ENCODE measurements at places on chromosomes 1 and 21.

DNA sequence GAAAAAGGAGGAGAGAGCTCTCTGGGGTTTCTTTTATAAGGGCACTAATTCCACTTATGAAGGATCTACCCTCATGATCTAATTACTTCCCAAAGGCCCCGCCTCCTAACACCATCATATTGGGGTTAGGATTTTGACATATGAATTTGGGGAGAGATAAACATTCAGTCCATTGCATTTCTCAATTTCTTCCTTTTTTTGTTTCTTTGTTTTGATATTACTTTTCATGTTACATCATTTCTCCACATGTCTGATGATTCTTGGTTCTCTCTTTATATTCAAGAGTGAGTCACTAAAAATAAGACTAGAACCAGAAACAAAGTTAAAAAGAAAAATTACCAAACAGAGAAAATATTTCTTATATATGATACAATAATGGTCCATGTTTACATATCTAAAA lies 63.2 kb upstream of the DUSP10 start:
- DNase-seq: no peak

DNA sequence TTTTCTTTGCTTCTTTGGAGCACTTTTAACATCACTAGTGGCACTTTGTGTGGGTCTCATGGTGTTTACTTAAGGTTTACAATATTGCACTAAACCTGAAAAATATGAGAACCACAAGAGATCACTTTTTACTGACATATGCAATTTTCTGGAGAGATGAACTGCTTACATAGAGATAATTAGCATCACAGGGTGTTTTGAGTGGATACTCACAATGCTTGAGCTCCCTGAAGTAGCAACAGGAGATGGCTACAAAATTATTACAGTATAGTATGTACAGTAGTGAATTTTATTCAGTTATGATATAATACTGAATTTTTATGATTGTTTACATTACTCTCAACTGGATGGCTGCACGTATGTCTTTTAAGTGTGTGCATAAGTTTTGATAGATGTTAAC lies 22.6 kb downstream of the RPRD2 start:
- no peak for DNase-seq

DNA sequence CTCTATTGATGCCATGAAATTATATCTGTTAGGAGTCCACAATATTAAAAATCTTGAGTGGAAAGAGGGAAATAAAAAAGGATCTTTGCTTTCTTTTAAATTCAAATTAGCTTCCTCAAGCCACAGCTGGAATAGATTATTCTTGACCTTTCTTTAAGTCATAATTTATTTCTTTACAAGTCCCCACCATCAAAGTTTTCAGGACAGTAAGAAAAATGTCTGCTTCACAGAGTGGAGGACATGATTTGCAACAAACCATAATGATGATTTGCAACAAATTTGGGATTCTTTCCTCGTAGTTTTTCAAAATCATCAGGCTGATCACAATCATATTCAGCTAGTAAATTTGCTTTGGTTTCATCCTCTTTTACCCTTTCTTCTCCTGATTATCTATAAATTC lies 301.8 kb upstream of the NRIP1 start:
- no peak for DNase-seq

DNA sequence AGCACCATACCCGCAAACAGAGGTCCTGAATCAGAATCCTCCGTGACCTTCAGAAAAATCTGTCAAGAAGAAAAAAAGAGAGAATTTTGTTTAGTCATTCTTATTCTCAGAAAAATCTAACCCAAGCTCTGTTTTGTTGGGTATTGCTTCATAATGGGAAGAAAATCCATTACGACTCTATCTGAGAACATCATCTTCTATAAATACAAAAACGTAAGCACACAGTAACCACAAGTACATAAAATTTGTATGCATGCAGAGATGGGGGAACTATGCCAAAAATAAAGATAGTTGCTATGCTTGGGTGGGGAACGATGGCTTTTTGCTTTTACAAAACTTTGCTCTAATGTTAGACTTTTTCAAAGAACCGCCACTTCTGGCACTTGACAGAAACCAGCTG lies 84.2 kb downstream of the ABCA4 start:
- no peak for DNase-seq

DNA sequence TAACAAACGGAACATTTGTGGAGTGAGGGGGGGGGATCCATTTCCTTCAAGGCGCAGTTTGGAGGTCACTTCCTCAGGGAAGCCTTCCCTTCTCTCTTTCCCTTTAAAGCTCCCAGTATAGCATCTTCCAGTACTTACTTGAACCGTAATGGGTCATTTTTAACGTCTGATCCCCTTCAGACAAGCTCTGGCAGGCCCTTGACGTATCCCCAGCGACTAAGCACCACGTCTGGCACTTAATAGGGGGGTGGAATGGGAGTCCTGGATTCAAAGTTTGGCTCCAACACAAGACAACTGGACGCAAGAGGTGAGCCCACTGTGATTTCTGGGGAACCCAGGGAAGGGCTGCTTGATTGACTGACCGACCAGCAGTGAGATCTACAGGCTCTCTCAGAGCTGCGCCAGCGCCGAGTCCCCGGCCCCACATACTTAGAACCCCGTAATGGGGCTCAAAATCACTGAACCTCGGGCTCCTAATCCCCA lies 441 bp downstream of the YARS1 start:
- DNase-seq: no peak

DNA sequence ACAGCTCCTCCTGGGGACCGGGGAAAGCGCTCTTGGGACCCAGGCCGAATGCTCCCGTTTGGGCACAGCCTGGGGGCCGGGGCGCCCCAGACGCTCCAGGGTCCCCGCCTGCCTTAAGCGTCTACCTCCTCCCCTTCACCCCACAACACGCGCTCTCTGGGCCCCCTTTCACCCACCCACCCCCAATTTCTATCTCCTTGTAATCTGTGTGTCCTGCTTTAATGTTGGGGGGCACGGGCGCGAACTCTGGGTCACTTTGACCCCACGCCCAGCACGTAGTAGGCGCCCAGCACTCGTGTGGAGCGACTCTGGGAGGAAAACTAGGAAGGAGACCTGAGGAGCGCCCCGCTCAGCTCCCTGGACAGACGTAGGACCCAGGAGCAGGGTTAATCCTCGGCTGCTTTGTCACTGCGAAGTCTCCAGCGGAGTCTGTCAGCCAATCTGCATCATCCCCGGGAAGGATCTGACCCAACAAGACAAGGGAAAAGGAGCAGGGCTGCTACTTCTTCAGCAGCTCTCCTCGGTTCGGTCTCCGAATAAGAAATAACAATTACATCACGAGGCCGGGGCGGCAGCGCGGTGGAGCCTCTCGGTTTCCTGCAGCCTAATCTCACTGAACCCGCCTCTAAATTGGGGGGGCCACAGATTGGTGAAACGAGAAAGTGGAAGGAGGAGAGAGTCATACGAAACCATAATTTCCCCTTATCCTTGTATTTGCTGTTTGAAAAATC lies 757 bp upstream of the NRIP1 start:
- DNase-seq: peak; percentile 77

GRCh38 chr1:203626910-203627246 lies 246 bp downstream of the ATP2B4 start:
- DNase-seq: peak; percentile 31

DNA sequence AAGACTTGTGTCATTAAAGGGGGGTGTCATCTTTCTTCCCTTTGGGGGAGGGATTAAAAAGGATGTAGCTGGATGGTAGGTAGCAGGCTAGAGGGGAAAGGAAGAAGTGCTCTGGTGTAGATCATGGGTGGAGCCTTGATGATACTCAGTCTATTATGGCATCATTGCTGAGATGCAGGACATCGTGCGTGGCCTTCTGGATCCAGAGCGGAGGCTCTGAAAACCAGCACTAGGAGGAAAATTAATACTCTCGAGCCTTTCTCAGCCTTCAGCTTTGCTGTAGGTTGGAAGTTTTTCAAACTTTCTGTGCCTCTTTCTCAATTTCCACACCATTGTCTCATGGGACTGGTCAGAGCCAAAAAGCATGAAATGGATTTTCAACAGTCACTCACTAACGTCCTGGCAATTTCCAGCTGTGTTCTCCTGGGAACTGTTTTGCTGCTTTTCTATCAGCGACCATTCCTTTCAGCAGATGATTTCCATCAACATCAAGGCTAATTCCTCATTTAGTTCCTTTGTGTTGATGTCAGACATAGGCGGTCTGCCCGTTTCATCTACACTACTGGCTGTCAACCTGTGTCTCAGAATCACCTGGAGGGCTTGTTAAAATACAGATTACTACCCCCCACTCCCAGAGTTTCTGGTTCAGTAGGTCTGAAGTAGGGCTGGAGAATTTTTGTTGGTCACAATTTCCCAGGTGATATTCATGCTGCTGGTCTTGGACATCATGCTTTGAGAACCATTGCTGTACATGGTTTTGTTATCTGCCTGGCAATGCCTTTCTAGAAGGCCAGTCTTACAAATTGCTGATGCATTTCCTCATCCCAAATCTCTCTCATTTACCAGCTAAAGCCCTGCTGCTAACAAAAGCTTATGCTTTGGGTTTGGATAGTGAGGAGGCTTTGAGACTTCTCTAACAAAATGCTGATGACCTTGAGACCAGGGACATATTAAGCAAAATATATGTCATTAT lies 7.7 kb downstream of the CACNA1E start:
- DNase-seq: no peak

DNA sequence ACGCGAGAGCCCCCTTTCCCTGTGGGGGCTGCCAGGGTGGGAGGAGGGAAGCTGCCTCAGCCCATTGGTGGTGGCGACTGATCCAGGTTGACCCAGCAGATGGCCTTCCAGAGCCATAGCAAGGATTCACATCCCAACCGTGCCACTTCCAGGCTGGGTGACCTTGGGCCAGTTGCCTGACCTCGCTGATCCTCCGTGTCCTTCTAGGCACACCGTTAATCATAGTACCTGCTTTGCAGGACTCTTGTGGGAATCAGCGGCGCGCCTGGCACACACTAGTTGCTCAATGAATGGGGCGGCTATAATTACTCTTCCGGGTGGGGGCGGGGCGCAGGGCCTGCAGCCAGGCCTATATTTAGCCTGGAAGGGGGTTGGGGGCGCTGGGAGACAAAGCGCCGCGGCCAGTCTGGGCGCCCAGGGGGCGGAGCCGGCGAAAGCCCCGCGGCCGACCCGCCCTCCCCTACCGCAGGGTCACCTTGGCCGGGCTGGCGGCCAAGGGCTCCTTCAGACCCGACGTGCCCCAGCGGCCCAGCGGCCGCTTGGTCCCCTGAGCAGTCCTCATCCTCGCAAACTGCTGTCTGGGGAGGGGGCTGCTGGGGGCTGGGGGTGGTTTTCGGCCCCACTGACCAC lies 5.1 kb downstream of the HSPB7 start:
- DNase-seq: peak; percentile 61

DNA sequence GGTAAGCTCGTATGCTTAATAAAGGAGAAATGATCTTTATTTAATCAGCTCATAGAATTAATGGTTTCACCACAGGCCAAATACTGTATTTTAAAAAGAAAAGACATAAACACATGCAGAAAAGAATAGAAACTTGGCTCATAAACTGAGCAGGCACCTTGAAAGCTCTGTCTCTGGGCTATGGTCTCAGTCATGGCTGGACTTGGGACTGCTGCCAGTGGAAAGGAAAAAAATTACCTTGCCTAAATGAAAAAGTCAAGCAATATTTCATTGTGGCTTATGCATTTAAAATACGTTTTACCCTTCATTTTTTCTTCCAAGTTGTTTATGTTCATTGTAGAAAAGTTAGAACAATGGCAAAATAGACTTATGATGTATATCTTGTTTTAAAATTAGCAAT lies 8.0 kb downstream of the LRRC42 start:
- no peak for DNase-seq
